Pons (tissue), 1 donor: ENCODE measurements at places on chromosomes 3 and 15.

DNA sequence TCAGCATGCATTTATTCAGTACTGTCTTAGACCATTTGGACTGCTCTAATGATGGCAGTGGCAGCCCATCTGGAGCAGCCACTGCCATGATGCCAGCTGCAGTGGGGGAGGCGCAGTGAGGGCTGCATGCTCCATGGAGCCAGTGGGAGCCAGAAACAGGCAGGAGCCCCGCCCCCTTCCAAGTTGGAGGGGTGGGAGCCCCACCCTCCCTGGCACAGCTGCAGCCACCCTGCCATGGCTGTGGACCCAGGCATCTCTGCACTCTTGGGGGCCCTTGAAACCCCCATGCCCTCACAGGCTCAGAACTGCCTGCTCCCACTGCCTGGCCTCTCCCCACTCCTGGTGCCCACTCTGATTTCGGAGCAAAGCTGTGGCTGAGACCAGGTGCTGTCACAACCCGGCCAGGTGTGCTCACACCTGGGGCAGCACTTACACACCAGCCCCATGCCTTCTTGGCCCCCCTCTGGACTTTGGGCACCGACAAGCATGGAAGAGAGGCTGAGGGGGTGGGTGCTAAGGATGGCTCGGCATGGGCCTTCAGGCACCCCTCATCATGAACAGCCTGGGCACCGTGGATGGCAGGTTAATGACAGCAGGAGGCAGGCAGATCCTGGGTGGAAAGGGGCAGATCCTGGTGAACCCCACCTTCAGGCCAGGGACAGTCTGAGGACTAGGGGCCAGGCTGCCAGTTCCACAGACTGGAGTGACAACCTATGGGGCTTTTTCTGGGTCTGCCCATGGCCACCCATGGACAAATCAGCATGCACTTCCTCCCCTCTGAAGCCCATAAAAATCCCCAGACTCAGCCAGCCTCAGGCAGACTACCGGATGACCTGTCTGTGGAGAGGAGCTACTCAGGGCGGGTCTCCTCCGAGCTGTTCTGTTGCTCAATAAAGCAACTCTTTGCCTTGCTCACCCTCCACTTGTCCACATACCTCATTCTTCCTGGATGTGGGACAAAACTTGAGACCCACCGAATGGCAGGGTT lies 18.3 kb downstream of the TBC1D21 start:
- DNase-seq: no peak

DNA sequence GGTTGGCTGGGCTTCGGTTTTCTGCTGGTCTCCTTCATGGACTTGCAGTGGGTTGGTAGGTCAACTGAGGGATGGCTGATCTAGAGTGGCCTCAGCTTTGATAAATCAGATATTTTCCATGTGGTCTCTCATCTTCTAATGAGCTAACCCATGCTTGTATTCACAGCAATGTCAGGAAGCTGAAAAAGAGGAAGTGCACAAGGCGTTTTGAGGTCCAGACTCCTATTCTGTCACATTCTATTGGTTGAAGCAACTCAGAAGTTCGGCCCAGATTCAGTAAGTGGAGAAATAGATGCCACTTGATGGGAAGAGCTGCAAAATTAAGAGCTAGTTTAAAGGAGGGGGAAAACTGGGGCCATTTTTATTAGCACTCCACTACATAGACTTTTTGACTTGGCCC lies 361.2 kb downstream of the DIPK2A start:
- DNase-seq: no peak

GRCh38 chr3:155658671-155659261 lies 86.1 kb downstream of the PLCH1 start:
- DNase-seq: no peak

DNA sequence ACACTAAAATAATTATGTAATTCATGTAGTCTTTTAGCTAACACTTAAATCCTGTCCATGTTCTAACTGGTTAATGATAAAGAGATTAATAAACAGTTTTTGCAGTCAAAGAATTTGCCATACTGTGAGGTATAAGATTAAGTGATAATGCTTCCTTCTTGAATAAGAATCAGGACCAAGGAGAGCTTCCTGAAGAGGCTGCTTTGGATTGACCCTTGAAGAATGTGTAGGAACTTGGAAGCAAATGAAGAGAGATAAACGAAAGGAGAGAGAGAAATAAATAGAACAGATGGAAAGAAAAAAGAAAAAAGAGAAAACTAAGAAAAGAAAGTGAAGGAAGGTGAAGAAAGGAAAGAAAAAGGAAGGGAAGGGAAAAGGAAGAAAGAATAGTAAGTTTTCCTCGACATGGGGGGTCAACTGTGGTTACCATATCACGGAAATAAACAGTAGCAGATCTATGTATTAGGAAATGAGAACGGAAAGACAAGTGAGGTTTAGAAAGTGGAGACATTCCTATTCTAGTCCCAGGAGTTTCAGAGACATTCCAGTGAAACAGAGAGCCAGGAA lies 539.8 kb downstream of the FGF12 start:
- no peak for DNase-seq

GRCh38 chr3:26712211-26713026 lies 89.8 kb downstream of the LRRC3B start:
- DNase-seq: peak; percentile 64
